ENCODE measurements at places on chromosomes 5 and 9. TPM values are rescaled to one million over a fixed set of nuclear protein-coding genes. Genes with fewer than 3 reads are reported as not detected.

- no peak for ATAC-seq
Measured at GRCh38 chr9:86594724-86595123, 240.5 kb upstream of the TUT7 start.

- ATAC-seq, result no peak
Measured at GRCh38 chr5:14178671-14179211, 35.6 kb downstream of the TRIO start.

Gene KCNN2
- 0.68 TPM for total RNA-seq

DNA sequence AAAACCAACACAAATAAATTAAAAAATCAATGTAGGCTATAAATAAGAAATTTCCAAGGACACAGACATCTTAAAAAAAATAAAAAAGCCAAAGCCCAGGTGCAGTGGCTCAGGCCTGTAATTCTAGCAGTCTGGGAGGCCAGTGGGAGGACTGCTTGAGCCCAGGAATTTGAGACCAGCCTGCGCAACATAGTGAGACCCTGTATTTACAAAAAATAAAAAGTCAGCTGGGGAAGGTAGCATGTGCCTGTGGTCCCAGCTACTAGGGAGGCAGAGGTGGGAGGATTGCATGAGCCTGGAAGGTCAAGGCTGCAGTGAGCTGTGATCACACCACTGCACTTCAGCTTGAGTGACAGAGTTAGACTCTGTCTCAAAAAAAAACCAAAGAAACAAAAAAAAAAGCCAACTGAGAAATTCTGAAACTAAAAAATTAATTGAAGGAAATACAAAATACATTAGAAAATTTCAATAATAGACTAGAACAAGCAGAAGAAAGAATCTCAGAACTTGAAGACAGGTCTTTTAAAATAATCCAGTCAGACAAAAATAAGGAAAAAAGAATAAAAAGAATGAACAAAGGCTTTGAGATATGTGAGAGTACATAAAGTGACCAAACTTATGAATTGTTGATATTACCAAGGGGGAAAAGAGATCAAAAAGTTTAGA is 149.5 kb upstream of the PANK3 start:
- ATAC-seq, result no peak

- peak; percentile 50 for ATAC-seq
Measured at GRCh38 chr5:111299067-111299481, 74.9 kb downstream of the CAMK4 start.

- no peak for ATAC-seq
Measured at GRCh38 chr9:76725885-76726284, 38.4 kb upstream of the PCA3 start.

- peak; percentile 52 for ATAC-seq
Measured at GRCh38 chr5:68088302-68088701, 127.3 kb upstream of the PIK3R1 start.

- ATAC-seq, result no peak
Measured at GRCh38 chr5:34847552-34847951, 8.6 kb downstream of the TTC23L start.

Gene PALM2AKAP2
- 13.8 TPM for total RNA-seq

- peak; percentile 69 for ATAC-seq
Measured at GRCh38 chr9:28032268-28032590, 458.9 kb upstream of the C9orf72 start.

Gene HAVCR2
- total RNA-seq, result 1.3 TPM

DNA sequence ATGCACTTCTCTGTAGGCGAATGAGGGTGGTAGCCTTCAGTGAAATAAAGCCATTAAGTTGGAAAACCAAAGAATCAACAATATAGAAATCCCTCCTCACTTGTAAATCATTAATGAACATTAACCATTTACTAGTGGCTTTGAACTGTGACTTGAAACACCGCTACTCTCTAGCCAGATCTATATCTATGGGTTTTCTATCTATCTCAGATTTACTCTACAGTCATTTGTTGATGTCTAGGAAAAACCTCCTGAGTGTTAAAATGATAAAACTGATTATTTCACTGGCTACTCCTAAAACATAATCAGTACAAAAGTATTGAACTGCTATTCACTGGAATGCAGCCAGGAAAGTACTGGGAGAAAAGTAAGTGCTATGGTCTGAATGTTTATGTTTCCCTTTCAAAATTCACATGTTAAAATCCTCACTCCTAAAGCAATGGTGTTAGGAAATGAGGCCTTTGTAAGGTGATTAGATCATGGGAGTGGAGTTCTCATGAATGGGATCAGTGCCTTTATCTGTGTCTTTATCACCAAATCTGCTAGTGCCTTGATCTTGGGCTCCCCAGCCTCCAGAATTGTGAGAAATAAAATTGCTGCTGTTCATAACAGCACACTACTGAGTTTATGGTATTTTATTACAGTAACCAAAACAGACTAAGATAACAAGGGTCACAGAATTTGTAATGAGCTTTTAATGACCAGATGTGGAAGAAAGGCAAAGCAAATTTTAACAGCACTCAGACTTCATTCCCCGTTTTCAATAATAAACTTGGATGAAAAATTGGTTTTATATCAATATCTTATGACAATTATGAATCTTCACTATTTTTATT is 8.6 kb upstream of the OXCT1 start:
- ATAC-seq, result no peak

DNA sequence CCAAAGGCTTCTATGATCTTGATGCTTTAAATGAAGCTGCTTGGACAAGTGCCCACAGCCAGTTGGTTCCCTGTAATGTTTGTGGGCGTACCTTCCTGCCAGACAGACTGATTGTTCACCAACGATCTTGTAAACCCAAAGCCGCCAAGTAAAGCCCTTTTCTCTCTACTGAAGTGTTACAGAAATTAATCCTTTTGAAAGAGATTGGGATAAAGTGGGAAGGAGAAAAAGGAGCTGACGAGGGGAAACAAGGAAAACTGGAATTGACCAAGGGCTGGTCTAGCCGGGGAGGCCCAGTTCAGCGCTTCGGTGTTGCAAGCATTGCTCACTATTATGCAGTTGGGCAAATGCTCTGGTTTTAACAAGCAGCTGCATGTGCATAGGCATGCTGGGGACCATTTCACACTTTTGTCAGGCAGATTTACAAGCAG is 53.2 kb downstream of the ZNF474 start:
- peak; percentile 39 for ATAC-seq

Gene KIAA1958
- 14.5 TPM for total RNA-seq

DNA sequence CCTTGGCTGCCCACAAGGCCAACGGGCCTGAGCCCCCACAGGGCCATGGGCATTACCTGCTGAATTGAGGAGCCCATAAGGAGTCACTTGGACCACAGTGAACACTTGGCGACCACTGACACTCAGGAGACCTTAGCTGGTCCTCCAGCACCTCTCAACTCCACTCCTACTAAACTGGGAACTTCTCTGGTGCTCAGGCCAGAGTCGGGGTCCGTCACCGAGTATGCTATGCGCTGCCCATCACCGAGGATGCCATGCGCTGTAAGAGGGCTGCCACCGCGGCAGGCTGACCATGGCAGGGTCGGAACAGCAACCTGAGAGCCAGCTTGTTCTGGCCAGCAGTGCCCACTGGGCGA is 600 bp upstream of the SQSTM1 start:
- ATAC-seq, result no peak

DNA sequence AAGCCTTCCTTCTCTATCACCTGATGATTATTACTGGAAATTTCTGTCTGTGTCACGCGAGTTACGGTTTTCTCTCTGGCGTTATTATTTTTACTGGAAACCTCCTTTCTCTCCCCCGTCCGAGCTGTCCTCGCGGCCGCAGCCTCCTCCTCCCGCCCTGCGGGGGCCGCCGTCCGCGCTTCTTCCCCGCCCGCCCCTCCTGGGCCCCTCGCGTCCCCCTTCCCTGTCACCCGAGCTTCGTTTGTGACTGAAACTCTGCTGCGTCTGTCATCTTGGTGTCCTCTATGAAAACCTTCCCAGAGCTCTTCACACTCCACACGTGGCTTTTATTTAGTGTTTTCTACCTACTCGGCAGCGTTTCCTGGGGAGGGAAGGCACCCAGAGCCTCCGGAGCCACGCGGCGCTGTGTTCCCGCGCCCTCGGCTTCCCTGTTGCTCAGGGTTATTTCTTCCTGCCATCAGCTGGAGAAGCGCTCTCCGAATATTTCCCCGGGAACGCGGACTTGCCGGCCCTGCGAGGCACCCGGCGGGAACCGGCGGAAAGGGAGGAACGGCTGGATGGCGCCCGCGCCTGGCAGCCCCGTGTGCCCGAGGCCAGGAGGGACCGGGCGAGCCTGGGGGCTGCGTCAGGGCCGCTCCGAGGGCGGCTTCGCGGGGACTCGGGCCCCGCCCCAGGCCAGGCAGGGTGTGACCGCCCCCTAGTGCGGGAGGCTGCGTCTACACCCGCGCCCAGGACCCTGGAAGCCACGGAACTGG is 33.9 kb downstream of the TRIP13 start:
- ATAC-seq, result peak; percentile 83

Gene OBP2A
- not detected for total RNA-seq

Gene TMEM215
- not detected for total RNA-seq

Gene ERGIC1
- 43.3 TPM for total RNA-seq

- ATAC-seq, result peak; percentile 24
Measured at GRCh38 chr5:33146881-33147280, 293.9 kb upstream of the TARS1 start.

Gene WDR31
- 5.4 TPM for total RNA-seq

DNA sequence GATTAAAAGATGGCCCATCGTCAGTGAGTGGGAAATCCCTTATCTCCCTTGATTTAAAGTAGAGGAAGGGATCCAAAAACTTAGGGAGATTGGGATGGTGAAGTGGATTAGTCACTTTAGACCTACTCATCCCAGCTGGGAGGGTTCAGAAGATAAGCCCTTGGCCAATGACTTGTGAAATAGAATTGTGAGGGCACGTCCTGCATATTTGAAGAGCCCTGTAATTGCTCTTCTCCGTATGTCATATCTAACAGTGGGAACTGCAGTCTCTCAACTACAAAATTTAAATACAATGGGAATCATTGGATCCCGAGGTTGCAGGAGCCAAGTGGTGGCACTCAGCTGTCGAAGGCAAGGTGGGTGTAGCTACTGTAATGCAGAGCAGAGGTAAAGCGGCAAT is 65.4 kb upstream of the C9orf72 start:
- ATAC-seq, result no peak

Gene IFNA14
- not detected for total RNA-seq

DNA sequence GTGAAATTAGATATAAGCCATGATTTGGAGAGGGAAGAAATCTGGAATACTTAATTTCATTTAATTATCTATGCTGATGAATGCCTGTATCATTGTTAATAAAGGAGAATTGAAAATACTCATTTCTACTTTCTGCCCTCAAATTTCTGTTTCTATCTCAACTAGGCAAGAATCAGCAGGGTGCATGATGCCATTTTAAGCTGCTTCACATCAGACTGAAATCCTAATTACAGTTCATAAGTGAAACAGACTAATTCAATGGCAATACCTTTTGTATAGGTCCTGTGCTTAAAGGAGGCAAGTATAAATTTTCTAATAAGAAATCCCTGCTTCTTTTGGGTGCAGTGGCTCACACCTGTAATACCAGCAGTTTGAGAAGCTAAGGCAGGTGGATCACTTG is 22.3 kb upstream of the TAL2 start:
- no peak for ATAC-seq
